ENCODE measurements at places on chromosomes 11 and 22.
A peak's percentile ranks its signal among the peaks of the same experiment; 100 is the strongest.

- DNase-seq: no peak
These were observed 16.6 kb downstream of the MFNG start for GRCh38 chr22:37469416-37470086.

DNA sequence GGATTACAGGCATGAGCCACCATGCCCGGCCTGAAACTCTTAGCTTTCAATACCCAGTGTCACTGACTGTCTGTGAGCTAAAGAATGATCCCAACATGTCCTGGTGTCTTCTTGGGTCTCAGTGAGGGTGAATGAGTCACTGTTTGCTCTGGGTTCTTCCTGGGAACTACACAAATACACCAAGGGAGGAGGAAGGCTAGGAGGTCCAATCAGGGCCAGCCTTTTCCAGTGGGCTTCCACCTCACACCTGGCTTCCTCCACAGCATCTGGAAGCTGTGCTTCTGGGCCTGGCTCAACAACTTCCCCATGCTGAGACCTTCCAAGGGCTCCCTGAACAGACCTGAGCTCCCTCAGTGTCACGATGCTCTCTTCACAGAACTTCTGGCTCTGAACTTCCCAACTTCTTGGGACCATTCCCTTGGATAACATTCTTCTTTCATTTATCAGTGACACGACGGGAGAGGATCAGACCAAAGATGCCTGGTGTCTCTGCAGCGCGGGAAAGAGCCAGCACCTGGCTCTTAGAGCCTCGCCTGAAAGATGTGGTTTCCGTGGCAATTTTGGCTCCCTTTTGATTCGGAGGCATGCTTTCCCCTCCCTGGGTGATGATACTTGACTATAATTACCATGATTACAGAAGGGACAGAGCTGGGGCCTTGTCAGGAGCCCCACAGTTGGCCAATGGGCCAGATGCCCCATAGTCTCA, 22.3 kb upstream of the CHRM4 start:
- DNase-seq: no peak

- DNase-seq: no peak
These were observed 43.1 kb downstream of the ARL14EP start for GRCh38 chr11:30365793-30366517.

DNA sequence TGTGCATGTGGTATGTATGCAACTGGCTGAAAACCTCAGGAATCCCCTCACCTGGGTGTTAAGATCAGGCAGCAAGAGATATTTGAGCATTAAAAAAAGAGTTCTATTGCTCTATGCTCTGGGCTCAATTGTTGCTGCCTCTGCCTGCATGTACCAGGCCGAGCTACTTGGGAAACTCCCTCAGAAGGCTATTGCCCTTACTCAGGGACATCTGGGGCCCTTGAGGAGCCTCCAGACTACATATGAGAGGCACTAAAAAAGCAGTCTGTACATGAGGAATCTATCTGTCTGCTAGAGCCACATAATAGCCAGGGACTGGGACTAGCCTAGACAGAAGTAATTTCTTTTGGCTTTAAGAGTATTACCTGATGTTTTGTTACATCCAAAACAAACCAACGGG, 120.1 kb downstream of the SWAP70 start:
- no peak for DNase-seq

DNA sequence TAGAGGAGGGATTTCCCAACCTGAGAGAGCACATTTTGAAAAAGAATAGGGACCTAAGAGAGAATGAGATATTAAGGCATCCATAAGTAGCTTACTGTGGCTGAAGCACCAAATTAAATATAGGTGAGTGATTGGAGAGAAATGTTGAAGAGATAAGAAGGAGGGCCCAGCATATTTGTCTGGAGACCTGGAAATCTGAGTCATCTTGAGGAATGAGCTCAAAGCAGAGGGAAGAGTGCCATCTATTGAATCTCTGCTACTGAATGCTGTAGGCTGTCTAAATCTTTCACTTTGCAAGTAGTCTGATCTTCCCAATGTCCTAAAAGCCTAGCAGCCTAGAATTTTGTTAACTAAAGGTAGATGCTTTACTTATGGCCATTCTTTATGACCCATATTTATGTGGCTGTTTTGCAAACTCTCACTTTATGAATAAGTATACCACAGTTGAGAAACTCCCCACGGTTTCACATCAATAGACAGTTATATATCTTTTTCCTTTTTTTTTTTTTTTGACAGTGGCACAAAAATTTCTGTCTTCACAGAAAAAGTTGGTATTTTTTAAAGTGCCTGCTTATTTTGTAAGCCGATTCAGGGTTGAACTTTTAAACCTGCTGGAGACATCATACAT, 2093.5 kb downstream of the LRRC4C start:
- no peak for DNase-seq

DNA sequence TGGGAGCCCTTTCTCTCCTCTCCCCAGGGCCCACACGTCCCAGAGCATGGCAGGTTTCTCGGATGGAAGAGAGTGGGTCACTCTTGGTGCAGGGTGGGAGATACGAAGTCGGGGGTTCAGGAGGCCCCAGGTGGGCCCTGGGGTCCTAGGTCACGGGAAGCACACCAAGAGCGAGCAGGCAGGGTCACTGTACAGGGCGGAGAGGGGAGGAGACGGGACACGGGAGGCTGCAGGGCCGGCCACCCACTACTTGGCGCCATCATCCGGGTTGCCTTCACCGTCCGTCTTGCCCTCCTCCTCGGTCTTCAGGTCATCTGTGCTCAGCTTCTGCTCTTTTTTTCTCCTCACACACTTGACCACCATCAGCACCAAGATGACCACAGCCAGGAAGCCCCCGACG, 9.8 kb downstream of the SCN2B start:
- no peak for DNase-seq

- DNase-seq: no peak
These were observed 367.4 kb upstream of the FAT3 start for GRCh38 chr11:91857179-91857578.

- peak; percentile 52 for DNase-seq
These were observed at the start of gene A4GALT for GRCh38 chr22:42720263-42721044. A4GALT (minus strand) TSS chr22:42720870; CDS start chr22:42693951, 26,919 bp downstream.

DNA sequence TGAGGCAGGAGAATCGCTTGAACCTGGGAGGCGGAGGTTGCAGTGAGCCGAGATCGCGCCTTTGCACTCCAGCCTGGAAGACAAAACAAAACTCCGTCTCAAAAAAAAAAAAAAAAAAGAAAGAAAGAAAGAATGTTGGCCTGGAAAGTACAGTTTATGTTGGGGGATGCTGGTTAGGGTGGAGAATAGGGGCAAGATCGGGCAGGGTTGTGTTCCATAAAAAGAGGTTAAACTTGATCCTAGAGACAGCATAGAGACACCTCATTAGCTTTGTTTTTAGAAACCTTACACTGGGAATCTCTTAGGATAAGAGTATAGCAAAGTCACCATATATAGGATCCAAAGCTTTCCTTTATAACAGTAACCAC, 1.9 kb upstream of the FTH1 start:
- DNase-seq: no peak

GRCh38 chr11:70043482-70043881, 34.6 kb upstream of the ANO1 start:
- DNase-seq: no peak

DNA sequence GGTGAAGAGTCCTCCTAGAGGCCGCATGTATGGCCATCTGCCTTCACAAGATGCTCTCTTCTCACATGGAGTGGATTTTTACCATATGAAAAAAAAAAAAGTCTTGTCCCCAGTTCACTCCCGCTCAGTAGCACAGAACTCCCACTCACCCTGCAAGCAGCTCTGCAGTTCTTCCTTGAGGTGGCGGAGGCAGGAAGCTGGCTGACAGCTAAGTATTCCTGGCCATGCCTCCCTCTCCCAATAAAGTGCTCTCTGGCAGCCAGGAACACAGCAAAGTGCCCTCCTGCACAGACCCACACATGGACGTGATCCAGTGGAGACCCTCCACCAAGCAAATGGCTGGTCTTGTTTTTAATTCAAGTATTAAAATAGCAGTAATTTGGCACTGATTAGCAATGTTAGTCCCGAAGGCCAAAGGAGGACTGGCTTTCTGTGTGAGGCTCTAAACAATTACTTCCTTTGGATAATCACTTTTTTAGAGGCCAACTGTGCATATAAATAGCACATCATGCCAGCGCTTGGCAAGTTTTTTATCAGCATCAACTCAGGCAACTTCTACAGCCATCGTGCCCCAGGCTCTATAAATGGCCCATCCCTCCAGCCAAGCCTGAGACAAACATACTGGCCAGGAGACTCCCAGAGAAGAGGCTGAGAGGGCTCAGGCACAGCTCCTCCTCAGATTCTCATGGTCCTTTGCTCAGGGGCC, 413.6 kb downstream of the OPCML start:
- DNase-seq: no peak

- no peak for DNase-seq
These were observed 1.0 kb downstream of the CBX7 start for GRCh38 chr22:39151329-39151975.

DNA sequence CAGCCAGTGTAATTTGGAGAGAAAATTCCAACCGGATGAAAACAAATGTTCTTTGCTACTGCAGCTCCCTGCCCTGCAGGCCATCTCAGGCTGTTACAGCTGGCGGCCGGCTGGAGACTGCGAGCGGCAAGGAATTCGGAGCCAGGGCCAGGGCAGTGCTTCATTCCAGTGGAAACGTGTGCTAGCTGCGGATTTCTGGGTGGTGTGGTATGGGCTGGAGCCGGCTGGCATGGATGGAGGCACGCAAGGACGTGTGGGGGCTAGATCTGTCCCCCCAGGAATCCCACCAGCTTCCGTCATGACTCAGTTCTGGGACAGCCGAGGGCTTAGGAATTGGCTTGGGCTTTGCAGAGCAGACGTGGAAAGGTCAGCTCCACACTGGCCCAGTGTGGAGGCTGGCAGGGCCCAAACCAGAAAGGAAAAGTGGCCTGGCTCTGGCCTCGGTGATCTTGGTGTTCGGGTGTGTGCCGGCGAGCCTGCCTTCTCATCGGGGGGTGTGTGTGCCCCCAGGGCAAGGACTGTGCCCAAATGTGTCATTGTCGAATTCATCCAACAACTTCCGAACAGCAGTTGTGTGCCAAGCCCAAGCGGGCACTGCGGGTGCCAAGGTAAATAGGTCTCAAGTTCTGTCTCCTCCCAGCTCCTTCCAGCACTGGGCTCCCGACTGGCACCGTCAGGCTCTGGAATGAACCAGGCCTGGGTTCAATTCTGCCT, 48.1 kb upstream of the SHISAL1 start:
- DNase-seq: no peak
